CD4-positive, alpha-beta memory T cell (primary cell): ENCODE measurements at places on chromosomes 7 and 10. TPM values are rescaled to one million over a fixed set of nuclear protein-coding genes. Genes with fewer than 3 reads are reported as not detected.
A peak's percentile ranks its signal among the peaks of the same experiment; 100 is the strongest.

The ATOH7 gene
- not detected for total RNA-seq

DNA sequence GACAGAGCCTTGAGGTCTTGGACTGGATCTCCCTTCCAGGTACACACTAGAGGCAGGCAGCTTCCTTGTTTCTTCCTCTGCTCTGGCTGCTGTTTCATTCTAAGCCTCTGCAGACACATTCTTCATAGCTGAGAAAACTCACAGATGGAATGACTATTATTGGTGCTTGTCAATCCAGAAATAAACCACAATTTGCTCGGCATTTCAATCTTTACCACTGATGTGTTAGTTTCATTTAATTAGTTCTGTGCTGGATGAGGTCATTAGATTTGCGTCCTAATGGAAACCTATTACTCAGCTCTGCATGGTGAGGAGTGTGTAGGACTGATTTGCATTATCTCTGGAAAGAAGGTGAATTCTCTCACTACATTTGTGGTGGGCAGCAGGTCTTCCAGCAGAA, 392.5 kb downstream of the NRG3 start:
- no peak for DNase-seq

DNA sequence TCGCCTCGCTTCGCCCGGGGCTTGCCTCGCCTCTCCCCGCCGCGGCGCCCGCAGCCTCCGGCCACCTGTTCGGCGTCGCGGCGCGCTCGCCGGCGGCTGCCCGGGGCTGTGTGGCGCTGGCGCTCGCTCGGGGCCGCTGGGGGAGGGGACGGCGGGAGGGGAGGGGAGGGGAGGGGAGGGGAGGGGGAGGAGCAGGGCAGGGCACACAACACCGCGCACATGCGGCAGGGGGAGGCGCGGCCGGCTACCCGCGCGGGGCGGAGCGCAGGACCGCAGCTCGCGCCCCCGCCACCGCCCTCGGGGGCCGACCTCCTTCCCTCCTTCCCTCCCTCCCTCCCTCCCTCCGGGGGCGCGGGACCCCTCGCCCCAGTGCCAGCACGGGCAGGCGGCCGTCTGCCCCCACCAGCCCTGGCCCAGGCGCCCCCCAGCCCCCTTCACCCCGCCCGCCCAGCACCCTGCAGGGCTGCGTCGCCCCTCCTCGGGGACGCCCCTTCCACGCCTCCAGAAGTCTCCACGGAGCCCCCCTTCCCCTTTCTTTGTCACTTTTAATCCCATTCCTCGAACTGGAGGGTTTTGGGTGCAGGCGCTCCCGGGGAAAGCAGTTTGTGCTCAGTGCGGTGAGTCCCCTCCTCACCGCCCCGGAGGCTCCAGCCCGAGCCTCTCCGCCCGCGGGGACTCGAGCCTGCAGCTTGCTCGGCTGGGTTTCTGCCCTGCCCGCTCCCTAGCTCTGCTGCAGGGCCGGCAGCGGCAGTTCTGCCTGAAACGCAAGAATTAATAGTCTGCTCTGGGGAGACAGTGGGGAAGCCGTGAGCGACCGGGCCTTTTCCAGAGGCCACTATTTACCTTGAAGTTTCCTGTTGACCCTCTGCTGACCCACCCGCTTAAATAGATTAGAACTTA, at the start of gene PARD3:
Gene PARD3 (minus strand): TSS at position 112 of the 900 bp plus-strand sequence. CDS start 301 bp downstream, outside the sequence.
- DNase-seq: no peak

The TUBB8 gene
- total RNA-seq: not detected

- no peak for DNase-seq
These were observed 131.3 kb downstream of the FANK1 start for GRCh38 chr10:126027692-126028091.

- DNase-seq: no peak
These were observed 64.9 kb downstream of the MCU start for GRCh38 chr10:72756674-72757385.

The CYP2W1 gene
- not detected for total RNA-seq

GRCh38 chr7:78125884-78126283, 327.3 kb downstream of the PHTF2 start:
- DNase-seq: no peak

The CHRM2 gene
- not detected for total RNA-seq

GRCh38 chr7:37315772-37316715, 132.6 kb downstream of the ELMO1 start:
- DNase-seq: no peak

DNA sequence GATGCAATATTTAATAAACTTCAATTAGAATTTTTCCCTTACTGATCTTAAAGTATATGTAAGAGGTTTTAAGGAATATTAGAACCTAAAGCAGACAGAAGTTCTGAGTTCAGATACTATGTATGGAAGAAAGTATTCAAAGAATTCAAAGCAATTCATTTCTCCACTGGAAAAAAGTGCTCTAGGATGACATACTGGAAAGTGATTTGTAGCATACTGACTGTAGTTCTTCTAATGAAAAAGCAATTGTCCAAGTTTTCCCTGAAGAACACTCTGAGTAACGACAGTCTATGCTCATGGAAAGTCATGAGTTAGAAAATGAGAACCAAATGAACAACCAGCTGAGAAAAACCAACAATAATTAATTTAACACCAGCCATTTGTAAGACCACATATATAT, 180.8 kb upstream of the SLC26A5 start:
- no peak for DNase-seq

The SPDYE9 gene
- not detected for total RNA-seq

GRCh38 chr10:29328983-29329382, 40.1 kb downstream of the LYZL1 start:
- DNase-seq: no peak

GRCh38 chr7:40283391-40283790, 148.6 kb downstream of the SUGCT start:
- DNase-seq: no peak

- no peak for DNase-seq
These were observed 1.6 kb downstream of the ZNF746 start for GRCh38 chr7:149495785-149496641.

DNA sequence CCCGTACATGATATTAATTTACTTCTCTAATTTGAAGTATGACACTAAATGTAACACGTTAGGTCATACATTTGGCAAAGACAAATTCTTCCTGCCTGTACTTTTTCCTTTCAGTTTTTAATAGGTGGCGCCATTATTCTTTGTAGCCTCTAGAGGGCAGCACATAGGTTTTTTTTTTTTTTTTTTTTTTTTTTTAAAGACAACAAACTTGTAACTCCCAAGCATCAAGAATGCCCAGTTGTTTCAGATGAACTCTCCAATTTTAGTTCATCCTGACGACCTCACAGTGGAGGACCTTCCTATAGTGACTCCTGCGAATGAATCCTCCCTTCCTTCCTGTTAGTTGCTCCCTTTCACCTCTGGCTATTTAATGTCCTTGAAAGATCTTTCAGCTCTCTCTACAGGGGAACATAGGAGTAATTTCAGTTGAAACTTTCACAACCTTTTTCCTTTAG, 139.3 kb upstream of the HDAC9 start:
- peak; percentile 23 for DNase-seq

DNA sequence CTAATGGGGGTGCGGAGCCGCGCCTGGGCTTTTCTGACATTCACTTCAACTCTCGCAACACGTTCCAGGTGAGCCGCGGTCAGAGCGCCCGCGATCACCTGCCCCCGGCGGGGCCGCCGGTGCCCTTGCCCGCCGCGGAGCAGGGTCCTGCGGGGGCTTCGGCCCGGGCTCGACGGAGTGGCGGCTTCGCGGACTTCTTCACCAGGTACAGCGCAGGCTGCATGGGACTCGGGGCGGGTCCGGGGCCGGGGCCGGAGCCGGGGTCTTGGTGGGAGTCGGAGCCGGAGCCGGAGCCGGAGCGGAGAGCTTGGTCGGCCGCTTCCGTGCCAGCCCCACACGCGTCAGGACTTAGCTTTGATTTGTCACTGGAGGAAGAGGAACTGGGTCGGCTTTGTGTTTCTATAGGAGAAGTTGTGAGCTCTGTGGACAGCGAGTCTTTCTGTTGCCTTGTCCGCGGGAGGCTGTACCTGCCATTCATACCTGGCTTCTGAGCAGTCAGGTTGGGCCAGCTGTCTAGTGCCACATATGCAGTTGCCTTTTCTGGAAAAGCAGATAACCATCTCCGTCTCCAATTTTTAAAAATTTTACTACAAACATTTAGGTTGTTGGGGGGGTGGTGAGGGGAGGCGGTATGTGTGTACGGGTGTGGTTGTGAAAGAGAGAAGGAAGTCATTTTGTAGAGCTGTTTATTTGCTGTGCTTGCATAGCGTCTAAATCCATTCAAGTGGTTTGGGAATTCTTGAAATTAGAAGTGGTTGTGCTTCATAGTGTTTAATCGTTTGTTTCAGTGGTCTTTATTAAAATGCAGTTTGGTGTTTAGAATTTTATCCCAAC, 1.3 kb downstream of the TBC1D12 start:
- DNase-seq: peak; percentile 16

GRCh38 chr10:119457966-119458766, 84.4 kb downstream of the RGS10 start:
- DNase-seq: no peak

GRCh38 chr10:69359148-69359547, 57.6 kb downstream of the TACR2 start:
- DNase-seq: no peak

The CAMK1D gene
- 22.2 TPM for total RNA-seq

DNA sequence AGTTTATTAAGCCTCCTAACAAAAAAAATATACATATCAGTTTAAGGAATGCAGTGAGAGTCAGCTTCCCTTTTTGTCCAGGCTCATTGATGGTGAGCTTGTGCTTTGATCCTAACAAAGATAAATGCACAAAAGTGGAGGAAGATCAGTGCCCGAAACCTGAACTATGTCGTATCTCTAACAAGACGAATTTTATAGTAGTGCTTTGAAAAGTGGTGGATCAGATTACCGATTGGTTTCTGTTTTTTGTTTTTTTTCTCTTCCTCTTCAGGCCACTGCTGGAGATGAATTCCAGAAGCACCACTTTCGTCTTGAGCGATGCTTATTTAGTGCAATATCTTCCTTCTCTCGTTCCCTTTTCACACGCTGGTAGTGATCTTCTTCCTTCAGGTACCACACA, 72.8 kb downstream of the RHOBTB1 start:
- DNase-seq: no peak

The GPNMB gene
- 36.6 TPM for total RNA-seq

DNA sequence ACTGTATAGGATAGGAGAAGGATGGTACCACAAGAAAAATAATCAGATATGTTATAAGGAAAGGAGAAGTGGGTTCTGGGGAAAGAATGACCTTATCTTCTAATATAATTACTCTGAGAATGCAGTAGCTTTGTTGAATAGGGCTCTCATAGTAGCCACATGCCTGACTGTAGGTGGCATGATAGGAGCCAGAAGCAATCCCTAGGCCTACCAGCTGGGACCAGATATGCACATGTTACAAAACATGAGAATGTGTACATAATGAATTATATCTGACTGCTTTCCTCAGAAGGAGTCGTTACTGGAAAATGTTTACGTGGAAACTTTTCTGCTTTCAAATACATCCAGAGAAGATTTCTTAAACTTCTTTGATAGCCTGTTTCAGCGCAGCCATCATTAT, 53.2 kb upstream of the FAM3C start:
- no peak for DNase-seq

- no peak for DNase-seq
These were observed 439.1 kb upstream of the MGMT start for GRCh38 chr10:129027906-129028305.

GRCh38 chr7:137073571-137074325, 205.3 kb downstream of the CHRM2 start:
- DNase-seq: no peak

The NUTM2D gene
- total RNA-seq: 4.7 TPM

DNA sequence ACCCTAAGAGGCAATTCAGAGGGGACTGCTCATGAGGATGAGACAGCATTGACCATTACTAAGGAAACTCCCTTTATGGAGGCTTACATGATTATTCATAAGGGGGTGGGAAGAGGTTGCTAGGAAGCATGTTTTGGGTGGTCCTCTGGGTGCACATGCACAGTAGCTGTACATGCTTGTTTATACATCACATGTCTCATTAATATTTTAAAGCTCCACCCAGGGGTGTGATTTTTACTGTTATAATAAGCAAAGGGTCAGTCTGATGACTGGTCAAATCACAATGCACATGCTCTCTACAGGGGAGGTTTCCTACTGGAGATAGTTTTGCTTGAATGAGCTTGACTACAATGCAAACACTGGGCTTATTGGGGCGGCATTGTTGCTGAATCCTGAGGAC, 23.8 kb upstream of the PPP1R9A start:
- DNase-seq: no peak

DNA sequence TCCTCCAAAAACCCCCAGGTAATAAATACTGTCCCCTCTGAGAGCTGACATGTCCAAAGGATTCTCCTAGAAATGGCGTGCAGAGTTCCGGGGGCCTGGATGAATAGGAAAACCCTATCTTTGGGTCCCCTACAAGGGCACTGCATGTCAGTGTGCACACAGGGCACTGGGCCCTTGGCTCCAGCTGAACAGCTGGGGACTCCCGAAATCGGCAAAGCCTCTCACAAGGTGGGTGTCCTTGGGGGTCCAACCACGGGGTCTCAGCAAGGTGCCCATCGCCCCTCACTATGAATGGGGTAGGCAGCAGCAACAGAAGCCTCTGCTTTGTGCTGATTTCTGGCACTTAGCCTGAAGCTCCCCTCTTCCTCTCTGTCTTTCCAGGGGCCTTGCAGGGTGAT, 46.1 kb downstream of the SLIT1 start:
- DNase-seq: no peak

The NUTM2B gene
- 1.8 TPM for total RNA-seq

DNA sequence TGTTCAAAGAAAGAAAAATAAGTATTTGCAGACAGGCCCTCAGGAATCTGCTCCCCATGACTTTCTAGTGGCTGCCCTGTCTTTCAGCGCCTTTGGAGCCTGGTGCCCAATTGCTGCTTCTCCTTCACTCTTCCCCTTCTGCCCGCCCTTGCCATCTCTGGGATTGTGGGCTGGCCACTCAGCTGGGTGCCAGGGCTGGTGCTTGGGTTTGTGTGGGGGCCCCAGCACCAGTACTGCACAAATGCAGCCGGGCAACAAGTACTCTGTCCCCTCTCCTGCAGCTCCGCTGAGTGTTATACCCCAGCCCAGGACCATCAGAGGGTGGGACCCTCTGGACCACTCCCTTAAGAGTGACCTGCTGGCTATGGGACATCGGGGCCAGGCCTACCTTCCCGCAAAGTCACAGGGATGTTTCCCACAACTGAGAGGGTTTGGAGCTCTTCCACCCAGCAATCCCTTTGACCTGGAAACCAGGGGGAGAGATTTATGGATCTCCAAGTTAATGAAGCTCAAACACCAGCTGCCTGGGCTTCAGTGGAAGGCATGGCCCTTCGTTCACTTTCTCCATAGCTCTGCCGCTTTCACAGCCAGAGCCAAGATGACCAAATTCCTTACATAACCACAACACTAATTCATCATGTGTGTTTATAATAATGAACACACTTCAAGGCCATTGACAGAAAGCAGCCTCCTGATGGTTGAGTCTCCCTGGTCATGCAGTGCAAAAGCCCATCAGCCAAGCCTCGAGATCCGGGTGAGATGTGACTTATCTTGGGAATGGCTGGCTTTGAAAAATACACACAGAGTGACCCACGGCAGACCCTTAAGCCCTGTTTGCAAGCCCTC, 313.9 kb upstream of the ZNF32 start:
- DNase-seq: no peak

- no peak for DNase-seq
These were observed 27.2 kb downstream of the SVIL start for GRCh38 chr10:29607576-29607975.

GRCh38 chr10:62317257-62317656, 48.6 kb upstream of the RTKN2 start:
- no peak for DNase-seq
